ENCODE measurements at places on chromosomes 2 and 18.

GRCh38 chr2:105062158-105062557 is 24.3 kb downstream of the MRPS9 start:
- no peak for DNase-seq

DNA sequence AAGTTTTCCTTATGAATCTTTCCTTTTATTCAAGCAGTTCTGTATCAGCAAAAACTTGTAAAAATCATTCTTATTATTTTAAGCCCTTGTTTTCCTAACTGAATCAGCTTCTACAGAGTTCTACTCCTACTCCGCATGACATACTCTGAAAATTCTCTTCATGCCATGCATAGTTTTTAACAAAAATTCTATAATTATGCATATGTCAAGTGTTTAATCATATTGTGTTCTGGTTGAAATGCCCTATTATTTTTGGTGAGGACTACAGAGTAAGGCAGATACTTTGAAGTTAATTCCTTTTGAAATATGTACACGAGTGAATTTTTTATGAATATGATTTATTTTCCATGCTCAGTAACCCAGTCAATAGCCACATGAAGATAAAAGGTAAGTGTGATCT is 28.8 kb downstream of the ANKRD30B start:
- DNase-seq: no peak

- DNase-seq: no peak
Measured at GRCh38 chr2:234095301-234095700, 44.8 kb downstream of the SPP2 start.

GRCh38 chr2:32484937-32485336 is 128.1 kb downstream of the BIRC6 start:
- peak; percentile 94 for DNase-seq

- DNase-seq: peak; percentile 23
Measured at GRCh38 chr18:48037481-48038271, 107.2 kb upstream of the SMAD2 start.

All from fibroblast of pulmonary artery (primary cell).